GM12892 (cell line): ENCODE measurements at places on chromosomes 6 and 20.

GRCh38 chr20:44955270-44955669, 4.9 kb downstream of the TOMM34 start:
- no peak for DNase-seq

DNA sequence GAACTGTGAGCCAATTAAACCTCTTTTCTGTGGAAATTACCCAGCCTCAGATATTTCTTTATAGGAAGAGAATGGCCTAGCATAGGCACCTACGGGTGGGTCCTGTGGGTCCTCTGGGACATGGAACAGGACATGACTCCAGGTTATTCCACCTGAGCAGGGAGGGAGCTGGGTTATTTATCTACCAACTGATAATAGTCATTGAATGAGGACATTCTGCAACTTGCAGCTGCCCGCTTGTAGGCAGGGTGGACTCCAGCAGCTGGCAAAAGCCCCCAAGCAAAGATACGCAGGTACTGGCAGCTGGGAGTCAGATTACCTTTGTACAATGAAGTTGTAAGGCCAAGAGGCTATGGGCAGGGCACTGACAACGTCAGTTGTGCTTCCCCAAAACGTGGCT, 1.4 kb upstream of the BANF2 start:
- DNase-seq = no peak

GRCh38 chr6:132685009-132685408, 26.0 kb upstream of the TAAR1 start:
- DNase-seq = no peak

GRCh38 chr6:162119341-162119740, 608.2 kb downstream of the PRKN start:
- no peak for DNase-seq

DNA sequence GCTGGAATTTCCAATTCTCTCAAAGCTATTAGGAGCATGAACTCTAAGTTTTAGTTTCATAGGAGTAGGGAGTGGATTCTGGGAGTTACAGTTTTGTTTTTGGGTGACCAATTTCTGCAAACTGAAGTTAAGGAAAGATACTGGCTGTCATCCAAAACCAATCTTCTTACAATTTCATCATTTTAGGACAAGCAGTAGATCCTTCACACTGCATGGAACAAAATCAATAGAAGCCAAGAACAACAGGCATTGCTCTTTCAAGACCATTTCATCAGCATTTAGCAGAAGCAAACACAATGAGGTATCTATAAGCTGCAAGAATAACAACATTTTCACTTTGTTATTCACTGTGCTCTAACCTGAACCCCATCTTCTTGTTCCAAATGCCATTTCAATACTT, 173.0 kb downstream of the GMDS start:
- no peak for DNase-seq

DNA sequence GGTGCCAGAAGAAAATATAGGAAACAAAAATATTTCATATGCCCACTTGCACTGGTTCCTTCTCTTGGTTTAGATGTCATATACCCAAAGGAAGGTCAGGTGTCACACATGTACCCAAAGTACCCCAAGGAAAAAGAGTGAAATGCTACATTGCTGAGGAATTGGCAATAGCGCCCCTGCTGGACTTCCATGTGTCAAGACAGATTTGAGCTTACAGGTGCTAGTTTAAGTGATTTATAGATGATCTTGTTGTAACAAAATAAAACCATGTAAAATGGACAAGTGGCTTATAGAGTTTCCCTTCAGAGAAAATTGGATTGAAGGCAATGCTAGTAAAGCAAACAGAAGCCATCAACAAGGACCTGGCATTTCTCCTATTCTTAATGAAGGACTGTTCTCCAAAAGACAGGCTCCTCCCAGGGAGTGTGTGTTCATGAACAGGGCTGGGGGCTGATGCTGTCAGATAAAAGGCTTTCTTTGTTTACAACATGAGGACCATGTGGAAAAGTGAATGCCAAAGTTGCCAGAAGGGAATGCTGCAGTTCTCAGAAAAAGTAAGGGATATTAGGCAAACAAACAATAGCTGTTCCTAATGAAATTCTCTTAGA, 64.3 kb upstream of the PAK5 start:
- no peak for DNase-seq

DNA sequence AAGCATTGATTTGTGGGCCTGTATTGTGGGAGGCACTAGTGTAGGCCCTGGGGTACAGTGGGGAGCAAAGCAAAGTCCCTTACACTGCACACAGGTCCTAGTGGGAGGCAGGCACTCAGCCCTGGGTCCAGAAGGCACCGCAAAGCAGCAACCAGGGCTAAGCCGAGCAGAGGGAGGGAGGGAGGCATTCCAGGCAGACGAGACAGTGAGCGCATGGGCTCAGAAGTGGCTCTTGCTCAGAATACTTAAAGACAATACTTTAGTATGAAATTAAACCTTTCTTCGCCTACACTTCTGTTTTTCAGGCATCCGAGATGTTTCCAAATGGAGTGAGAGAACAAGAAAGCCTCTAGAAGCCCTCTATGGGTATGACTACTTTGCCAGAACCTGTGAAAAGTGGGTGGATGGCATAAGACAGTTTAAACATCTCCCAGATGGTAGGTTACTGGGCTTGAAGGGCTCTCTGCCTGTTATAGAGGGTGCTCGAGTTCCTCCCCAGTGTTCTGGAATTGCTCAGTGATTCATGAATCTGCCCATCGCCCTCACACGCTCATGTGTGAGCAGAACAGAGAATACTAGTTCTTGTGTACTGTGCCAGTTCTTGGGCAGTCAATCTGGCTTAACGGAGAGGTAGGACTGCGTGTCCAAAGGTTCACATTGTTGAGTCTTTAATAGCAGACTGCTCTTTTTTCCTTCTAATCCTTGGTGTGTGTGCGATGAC, 18.7 kb downstream of the BPHL start:
- no peak for DNase-seq

DNA sequence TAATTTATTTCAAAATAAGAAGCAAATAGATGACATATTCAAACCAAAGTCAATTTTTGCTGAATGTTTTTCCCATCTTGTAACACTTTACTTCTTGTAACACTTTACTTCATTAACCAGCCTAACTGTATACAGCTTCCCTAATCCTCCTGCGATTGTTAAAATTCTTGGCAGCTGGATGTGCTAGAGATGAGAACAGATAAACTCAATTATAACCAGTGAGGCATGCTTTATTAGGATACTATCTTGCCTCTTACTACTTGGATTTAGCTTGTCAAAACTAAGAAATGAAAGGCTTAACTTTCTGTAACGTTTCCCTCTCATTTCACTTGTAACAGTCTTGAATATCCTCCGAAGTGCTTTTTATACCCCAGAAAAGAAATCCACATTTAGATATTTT, 94.1 kb upstream of the BMP5 start:
- DNase-seq = no peak

GRCh38 chr6:12356431-12356830, 66.3 kb downstream of the EDN1 start:
- DNase-seq = no peak

- DNase-seq = no peak
Observed at GRCh38 chr6:150592377-150592995, 7.2 kb upstream of the PLEKHG1 start.

GRCh38 chr6:111087871-111088667, 766 bp downstream of the SLC16A10 start:
- no peak for DNase-seq

GRCh38 chr20:31675828-31676608, 38.3 kb downstream of the COX4I2 start:
- no peak for DNase-seq

- no peak for DNase-seq
Observed at GRCh38 chr6:19838442-19839236, 1.5 kb downstream of the ID4 start.

DNA sequence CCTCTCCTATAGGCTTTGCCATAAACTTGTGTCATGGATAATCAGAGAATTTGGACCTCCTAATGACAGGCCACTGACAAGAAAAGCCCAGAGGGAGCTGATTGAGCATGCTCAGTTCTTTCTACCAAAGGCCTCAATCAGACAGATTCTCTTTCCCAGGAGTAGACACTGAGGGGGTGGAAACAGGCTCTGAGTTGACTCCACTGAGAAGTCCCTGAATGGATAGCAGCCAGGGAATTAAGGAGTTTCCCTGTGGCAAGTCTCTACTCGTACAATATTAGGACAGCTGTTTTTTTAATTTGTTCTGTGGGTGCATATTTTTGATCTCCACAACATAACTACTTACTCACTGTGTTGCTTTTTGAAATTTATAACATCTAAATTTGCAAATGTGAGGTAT, 63.3 kb downstream of the SLC16A10 start:
- no peak for DNase-seq

DNA sequence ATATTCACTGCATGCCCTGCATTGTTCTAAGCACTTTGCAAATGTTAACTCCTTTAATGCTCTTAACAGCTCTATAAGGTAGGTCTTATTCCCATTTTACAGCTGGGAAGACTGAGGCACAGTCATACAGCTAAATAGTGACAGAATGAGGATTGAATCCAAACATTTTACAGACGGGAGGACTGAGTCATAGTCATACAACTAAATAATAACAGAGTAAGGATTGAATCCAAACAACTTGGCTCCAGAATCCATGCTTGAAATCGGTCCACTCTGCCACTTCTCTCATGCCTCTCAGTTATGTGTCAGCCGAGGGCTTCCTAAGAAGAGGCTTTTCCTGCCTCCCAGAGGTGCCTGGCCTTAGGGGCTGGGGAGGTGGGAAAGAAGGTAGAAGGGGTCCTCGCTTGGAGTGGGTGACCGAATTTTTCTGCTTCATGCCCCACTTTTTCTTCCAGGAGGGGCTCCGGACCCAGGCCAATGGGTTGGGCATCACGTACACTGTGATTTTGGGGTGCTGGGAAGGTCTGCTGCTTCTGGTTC, 137.4 kb upstream of the RNF24 start:
- DNase-seq = no peak
